ENCODE measurements at places on chromosomes 11 and 22.

- DNase-seq = no peak
These were observed 15.9 kb upstream of the PIK3IP1 start for GRCh38 chr22:31308181-31308580.

DNA sequence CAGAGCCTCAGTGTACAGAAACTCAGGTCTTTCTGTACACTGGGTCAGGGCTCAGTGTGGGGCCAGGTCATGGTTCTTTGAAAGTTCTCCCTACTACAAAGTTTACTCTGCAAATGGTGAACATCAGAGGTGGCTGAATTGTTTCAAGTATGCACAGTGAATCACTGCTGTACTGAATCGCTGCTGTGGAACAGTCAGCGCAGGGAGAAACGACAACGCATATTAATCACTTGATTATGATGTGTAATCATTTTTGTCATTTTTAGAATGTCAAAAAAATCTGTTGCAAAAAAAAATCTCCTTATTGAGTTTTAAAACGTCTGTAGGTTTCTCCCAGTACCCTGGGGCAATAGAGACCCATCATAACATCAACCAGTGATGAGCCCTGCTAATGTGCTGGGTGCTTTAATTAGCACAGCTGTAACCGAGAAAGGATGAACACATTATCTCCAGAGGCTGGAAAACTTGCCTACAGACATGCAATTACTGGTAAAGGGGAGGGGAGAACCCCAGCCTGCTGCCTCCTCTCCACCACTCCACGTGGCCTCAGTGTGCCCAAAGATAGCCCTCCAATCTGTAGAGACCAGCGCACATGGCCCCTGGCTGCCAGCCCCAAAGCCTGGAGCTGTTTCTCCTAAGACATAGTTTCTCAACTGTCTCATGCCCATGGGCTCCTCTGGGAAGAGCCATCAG lies 12.8 kb downstream of the ARRB1 start:
- DNase-seq = no peak

DNA sequence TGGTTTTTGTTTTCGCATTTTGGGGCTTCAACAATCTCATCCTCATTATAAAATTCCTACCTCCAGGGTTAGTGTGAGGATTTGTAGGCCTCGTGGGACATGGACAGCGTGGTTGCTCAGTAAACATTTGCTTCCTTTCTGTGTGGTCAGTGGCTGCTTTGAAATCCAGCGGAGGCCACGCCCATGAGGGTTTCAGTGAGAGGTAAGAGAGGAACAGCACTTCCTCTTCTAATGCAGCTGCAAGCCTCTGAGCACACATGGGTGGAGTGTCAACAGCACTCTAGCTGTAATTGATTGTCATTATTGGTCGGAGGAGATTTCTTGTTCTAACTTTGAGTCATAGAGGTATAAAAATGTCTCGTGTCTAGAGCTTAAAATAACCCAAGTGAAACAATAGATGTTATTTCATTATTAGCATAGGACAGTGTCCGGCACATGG lies 6.0 kb upstream of the ARHGAP42 start:
- no peak for DNase-seq

- DNase-seq = no peak
These were observed 228.6 kb downstream of the BRD1 start for GRCh38 chr22:49599039-49599438.

GRCh38 chr11:73219396-73220285 lies 1.6 kb downstream of the P2RY2 start:
- peak; percentile 39 for DNase-seq

GRCh38 chr11:74321487-74322188 lies 10.2 kb upstream of the P4HA3 start:
- no peak for DNase-seq

DNA sequence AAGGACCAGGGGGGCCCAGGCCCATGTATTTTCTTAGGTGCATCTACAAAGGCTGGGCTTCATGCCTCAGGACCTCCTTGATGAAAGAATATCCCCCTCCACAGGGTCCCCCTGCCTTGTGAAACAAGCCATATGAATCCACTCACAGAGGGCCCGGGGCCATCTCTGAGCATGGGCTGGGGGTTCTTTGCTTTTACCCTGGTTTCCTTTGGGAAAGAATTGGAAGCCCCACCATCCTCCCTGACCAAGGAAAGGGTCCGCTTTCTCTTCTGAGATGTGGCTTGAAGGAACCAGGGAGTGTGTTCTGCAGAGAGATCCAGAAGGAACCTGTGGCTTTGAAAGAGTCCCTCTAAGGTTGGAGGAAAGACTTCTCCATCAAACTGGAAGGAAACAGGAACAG lies 9.2 kb upstream of the ANO1 start:
- DNase-seq = peak; percentile 13

DNA sequence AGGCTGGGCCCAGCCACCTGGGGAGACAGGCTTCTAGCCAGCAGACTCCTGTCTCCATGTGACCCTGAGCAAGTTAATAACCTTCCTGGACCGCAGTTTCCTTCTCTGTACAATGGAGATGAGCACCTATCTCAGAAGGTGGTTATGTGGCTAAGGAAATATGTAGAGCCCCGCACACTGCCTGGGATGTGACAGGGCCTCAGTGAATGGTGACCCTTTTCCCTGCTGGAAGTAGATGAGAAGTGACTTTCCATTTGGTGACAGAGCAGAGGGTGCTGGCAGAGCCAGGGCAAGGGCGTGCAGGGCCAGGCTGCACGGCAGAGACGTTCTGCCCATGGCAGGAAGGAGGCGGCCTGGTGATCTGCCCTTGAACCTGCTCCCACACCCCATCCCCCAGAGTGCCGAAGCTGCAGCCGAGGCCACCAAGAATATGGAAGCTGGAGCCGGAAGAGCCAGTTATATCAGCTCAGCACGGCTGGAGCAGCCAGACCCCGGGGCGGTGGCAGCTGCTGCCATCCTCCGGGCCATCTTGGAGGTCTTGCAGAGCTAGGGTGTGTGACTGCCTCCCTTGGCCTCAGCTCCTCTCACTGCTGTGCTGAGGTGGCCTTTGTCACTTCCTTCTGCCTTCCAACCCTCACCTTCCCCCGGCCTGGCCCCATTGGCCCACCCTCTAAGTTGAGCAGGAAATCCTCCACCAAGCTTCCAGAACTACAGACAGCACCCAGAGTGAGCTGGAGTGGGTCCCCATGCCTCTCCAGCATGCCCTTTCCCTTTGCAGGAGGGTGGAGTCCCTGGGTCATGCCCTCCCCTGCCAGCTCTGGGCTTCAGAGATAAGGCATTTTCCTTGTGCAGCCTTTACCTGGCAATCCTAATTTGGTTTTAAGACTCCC lies 13.2 kb downstream of the TKFC start:
- DNase-seq = no peak

DNA sequence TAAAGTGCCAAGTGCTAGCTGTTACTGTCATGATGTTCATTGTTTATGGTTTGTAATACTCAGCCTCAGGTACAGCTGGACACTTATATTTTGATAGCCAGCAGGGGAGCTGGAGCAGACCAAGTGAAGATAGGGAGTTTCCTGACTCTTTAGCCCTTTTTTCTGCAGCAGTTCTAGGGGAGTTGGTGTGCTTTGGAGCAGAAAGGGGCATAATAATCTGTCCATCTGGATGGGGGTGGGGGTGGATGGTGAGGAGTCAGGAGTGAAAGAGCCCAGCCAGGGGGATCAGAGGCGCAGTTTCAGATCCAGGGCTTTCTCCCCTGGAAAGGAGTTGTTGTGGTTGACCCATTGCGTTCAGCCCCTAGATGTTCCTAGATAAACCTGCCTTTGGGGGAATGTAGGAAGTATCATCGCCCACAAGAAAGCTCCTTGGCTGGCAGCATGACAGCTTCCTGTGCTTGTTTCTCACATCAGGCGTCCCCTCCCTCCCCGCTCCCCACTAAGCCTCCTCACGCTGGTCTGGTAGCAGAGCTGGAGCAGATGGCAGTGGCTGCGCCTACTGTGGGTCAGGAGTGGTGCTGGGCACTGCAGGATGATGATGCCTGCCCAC lies 41.9 kb downstream of the MED15 start:
- no peak for DNase-seq

- DNase-seq = no peak
These were observed 23.3 kb downstream of the ARL14EP start for GRCh38 chr11:30346068-30346688.

- no peak for DNase-seq
These were observed 24.7 kb upstream of the TIMP3 start for GRCh38 chr22:32776802-32777201.

DNA sequence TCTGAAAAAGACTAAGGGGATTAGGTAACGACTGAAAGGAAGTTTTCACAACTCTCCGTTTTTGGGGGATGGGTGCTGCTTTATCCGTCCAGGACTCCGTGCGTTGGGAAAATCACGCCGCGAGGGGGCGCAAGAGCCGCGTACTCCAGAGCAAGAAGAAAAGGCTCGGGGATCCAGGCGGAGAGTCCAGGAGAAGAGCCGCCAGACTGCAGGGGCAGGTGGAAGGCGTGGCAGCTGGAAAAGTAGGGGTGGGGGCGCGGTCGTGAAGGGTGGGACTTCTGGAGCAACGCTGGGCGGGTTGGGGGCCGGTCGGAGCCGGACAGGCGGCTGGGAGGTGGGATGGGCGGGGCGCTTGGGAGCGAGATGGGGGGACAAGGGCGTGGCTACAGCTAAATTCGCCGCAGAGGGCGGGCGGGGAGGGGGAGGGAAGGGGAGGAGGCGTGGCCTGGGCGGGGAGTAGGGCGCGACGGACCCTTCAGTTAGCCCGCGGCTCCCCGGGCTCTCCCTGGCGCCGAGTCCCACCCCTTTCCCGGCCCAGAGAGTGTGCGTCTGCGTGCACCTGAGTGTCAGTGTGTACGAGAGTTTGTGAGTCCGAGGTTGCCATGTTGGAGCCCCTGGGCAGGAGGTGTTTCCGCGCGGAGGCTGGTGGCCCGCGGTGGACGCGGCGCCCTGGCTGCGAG lies 613 bp upstream of the ARHGEF17 start:
- peak; percentile 99 for DNase-seq

DNA sequence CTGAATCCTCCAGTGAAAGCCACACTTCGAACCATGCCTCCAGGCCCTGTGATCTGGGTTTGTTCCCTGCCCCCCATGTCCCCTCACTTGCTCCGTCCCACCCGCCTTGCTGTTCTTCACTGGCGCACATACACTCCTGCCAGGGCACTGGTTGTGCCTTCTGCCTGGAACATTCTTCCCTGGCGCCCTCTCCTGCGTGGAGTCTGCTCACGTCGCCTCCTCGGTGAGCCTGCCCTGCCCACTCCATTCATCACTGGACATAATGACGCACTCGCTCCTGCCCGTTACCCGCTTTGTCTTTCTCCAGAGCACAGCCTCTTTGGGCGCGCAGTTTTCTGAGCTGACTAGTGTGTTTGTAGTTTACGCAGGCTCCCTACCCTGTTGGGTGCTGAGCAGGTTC lies 21.0 kb upstream of the MIEF1 start:
- no peak for DNase-seq

DNA sequence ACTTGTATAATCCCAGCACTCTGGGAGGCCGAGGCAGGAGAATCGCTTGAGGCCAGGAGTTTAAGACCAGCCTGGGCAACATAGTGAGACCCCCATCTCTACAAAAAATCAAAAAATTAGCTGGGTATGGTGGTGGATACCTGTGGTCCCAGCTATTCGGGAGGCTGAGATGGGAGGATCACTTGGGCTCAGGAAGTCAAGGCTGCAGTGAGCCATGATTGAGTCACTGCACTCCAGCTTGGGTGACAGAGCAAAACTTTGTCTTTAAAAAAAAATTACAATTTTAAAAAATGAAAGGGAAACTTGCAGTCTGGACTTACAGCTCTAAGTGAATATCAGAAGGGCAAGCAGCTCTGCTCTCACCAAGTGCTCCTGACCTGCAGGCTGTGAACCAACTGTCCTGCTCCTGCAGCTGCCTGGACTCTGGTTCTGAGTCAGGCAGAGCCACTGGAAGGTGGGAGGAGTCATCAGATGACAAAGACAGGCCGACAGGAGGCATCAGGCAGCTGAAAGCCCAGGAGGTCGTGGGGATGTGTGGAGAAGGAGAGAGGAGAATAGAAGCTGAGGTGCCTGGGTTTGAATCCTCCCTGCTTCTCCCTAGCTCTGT lies 9.6 kb downstream of the SMTNL1 start:
- no peak for DNase-seq

DNA sequence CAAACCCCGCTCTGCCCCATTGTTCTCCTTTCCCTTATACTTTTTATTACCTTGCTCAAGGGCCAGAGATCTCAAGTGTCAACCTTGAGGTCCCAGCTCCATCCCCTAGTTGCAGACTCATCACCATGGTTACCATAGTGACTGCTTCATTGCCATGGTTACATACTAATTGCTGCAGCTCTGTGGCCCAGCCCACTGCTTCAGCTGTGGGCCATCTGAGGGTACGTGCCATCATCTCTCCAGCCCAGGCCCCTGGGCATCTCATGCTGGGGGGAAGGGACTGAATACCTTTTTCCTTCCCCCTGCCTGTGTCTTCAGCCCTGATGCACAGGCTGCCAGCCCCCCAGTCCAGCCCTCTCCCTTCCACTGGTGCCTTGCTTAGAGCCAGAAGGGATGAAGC lies 22.2 kb downstream of the TREH start:
- DNase-seq = no peak

DNA sequence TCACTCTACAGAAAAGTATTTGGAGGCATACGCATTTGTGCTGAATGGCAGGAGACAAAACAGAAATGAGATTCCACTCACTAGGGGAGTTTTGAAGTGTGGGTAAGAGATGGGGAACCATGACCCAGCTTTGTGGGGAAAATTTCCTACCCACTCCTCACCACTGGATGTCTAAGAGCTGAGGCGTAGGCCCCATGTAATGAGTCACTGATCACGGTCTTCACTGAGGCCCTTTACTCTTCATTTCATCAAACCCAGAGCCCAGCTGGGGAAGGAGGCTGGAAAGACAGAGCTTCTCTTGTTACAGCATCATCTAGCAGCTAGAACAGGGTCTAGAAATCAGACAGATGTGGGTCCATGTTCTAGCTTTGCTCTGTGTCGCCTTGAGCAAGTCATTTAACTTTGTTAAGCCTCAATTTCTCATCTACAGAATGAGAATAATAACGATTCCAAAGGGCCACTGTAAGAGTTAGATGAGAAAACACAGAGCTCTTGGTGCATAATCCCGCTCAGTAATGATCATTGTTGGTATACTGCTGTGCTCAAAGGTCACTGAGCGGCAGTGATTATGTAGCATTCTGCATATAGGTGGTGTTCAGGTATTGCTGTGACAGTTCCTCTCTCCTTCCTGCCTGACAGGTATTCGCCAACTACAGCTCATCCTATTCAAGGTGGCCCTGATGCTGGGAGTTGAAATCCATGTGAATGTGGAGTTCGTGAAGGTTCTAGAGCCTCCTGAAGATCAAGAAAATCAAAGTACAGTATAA lies 97.2 kb downstream of the MICAL2 start:
- no peak for DNase-seq

DNA sequence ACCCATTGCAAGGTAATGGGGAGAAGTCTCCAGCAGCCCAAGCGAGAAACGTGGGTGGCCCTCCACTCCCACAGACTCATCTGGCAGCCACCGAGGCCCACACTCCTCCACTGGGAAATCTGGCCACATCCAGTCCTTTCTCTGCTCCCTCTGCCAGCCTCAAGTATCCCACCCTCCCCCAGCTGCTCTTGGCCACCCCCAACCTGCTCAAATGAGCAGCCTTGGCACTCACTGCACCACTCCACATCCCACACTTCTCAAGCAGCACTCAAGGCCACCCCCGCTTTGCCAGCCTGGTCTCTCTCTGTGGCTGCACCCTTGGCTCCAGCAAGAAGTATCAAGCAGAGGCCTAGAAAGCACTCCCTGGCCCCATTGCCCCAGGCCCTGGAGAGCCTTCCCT lies 28.2 kb downstream of the SLC22A12 start:
- DNase-seq = no peak
